ENCODE measurements at places on chromosomes 6 and 20.

- no peak for DNase-seq
Measured at GRCh38 chr6:162952423-162952822, 224.6 kb downstream of the PACRG start.

- DNase-seq, result no peak
Measured at GRCh38 chr20:36632487-36633284, 13.3 kb downstream of the SLA2 start.

- no peak for DNase-seq
Measured at GRCh38 chr6:165229216-165229615, 80.2 kb downstream of the C6orf118 start.

DNA sequence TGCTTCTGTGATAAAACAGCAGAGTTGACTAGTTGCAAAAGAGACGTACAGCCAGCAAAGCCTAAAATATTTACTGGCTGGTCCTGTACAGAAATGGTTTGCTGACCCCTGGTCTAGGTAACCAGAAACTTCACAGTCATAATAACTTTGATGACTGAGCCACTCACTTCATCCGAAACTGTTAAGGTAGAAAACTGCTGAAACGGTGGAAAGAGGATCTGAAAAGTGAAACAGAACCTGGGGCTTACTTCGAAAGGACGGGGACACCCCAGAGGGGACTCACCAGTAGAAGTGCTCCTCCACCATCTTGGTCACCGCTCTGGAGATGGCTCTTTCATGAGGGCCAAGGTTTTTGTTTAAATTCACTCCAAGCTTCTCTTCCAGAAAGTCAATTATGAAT lies 16.4 kb downstream of the FAXC start:
- DNase-seq, result no peak

- no peak for DNase-seq
Measured at GRCh38 chr6:132198040-132198439, 203.2 kb downstream of the MOXD1 start.
